Endothelial cell (in vitro differentiated cells): ENCODE measurements at places on chromosomes 6 and 20.

GRCh38 chr20:18790787-18791186 lies 22.8 kb upstream of the SCP2D1 start:
- DNase-seq, result no peak

DNA sequence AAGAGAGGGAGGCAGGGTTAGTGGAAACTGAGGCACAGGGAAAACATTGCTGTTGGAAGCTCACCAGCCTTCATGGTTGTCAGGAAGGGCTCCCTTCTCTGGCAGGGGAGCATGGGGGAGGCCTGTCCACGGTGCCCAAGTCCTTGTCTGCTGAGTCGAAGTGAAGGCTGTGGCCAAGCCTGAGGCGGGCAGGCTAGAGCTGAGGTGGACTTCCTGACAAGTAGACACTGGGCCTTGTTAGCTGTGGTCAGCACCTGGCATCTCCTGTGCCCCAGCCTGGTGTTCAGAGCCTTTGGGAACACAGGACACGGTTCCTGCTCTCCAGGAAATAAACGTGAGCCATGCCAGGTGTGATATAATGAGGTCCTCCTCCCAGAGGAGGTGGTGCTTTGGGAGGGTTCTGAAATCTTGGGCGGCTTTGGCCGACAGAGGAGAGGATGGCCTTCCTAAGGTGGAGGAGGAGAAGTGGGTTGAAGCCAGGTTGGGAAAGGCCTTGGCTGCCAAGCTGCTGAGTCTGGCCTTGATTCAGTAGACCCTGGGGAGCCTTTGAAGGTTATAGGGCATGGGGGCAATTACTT lies 138.4 kb upstream of the RNF24 start:
- no peak for DNase-seq

GRCh38 chr6:2507016-2507415 lies 243.7 kb downstream of the MYLK4 start:
- no peak for DNase-seq

- DNase-seq, result peak; percentile 67
Observed at GRCh38 chr6:163554663-163555062, 140.1 kb downstream of the QKI start.

DNA sequence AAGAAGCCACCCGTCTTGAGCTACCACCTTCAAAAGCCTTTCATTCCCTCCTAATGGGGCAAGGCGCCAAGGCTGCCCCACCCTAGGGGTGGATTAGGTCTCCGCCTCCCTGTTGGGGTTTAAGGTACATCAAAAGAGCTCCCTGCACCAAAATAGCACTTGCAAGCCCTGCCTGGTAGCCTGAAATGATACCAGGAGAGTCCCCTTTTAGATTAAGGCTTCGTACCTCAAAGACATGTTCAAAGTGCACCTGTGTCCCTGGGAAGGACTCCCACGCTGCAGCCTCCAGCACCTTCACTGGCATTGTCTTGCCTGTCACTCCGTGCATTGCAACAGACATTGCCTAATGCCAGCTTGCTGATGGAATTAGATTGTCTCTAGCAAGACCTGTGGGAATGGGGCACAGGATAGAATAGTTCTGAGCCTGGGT lies 15.7 kb upstream of the CDKN1A start:
- no peak for DNase-seq

- no peak for DNase-seq
Observed at GRCh38 chr6:170201361-170201760, 89.5 kb downstream of the DLL1 start.

GRCh38 chr6:146546443-146547043 lies 2.9 kb downstream of the RAB32 start:
- DNase-seq, result no peak

DNA sequence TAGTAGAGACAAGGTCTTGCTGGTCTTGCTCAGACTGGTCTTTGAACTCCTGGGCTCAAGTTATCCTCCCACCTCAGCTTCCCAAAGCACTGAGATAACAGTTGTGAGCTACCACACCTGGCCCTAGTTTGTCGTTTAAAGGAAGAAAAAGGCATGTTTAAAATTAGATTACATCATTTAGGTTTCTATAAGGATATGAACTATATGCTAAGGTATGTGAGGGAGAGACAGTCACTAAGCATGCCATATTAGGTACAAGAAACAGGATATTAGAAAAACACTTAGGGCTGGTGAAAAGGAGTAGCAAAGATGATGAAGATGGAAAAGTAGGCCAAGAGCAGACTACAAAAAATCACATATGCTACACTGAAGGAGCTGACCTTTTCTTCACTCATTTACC lies 106.4 kb downstream of the ASCC3 start:
- no peak for DNase-seq

GRCh38 chr20:55676097-55676496 lies 329.2 kb downstream of the CBLN4 start:
- no peak for DNase-seq

DNA sequence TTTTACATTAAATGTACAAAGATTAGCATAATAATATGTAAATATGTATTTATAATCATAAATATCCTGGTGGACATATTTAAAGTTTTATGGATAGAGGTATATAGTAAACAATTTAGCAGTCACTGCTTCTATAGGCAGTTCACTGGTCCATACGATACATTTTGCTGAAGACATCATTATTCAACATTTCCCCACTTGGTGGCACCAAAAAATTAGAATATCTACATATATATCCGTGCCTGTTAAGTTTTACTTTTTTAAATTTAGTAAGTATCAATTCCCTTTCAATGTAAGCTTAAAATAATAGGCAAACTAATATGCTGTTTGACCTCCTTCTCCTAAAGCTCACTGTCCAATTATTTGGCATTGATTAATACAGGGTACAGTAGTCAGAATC lies 64.2 kb downstream of the LMBRD1 start:
- DNase-seq, result no peak

DNA sequence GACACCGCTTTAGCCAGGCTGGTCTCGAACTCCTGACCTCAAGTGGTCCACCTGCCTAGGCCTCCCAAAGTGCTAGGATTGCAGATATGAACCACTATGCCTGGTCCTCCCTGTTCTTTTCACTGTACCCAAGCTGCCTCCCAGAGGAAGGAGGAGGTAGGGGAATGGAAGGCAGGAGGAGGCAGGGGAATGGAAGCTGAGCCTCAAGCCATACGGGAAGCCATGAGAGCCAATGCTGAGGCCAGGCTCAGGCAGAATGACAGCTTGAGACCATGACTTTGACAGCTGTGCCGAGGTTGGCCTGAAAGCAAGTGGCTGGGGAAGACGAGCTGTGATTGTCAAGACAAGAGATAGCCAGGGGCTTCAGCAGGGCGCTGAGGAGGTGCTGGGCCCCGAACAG lies 13.6 kb upstream of the ZNF335 start:
- no peak for DNase-seq

DNA sequence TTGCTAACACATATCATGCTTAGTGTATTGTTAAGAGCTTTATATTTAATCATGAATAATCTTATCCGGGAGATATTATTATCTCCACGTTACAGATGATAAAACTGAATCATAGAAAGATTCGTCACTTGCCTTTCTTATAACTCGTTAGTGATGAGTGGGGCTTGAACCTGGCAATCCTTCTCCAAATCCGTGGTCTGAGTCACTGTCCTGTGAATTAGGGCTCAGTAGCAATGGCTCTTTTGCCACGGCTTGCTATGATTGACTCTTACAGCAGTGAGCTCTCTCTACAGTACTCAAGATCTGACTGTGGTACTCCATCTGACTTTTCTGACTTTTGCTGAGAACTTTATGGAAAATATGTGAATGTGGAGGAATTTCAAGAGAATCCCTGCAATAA lies 246.9 kb downstream of the PACRG start:
- DNase-seq, result no peak

DNA sequence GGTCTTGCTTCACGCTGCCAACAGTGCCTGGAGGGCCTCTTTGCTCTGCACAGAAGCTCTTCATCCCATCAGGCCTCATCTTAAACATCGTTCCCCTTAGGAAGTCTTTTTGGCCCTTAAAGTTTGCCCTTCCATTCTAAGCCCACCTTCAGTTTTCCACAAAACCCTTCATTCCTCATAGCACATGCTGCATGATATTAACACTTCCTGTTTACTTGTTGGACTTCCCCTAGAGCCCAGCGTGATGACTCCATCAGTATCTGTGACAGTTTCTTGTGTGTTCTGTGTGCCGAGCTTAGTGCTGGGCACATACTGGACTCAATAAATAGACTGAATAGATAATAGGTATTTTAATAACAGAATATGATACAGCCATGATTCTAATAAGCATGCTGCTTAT lies 2.2 kb downstream of the NT5DC1 start:
- DNase-seq, result no peak

DNA sequence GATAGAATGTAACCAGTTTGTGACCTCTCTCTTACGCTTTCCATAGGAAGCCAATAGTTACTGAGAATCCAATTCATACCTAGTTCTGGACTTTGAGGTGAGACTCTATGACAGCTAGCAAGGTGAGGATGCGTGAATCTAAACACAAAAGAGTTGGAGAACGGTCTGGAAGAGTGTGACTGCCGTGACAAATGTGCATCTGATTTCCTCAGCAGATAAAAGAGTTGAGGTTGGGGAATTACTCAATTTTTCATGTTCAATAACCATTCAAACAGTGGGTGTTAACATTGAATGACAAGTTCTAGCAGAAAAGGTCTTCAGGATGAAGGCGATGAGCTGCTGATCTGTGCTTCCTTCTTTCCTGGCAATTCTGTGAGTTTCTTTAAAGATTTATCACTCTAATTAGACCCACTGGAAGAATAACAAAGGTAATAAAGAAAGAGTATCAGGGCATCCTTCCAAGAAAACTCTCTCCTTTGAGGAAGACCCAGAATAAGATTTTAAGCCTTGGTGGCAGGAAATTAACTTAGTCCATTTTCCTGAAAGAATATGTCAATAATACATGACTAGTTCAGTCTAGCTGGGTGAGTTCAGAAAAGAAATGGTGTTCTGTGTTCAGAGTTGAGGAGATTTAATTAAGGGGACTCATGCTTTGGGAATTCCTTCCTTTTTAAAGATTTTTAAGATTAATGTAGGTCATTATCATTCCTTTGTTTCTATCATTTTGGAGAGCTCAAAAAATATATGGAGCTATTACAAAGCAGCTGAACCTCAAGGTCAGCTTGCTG lies 24.5 kb downstream of the KIF3B start:
- DNase-seq, result no peak

- no peak for DNase-seq
Observed at GRCh38 chr6:73860303-73860702, 164.3 kb downstream of the CD109 start.

GRCh38 chr6:158357570-158358216 lies 45.4 kb downstream of the TULP4 start:
- DNase-seq, result no peak

GRCh38 chr6:136483906-136484305 lies 66.3 kb downstream of the MAP7 start:
- DNase-seq, result no peak

GRCh38 chr20:23122796-23123655 lies 36.9 kb upstream of the CD93 start:
- DNase-seq, result no peak

- DNase-seq, result no peak
Observed at GRCh38 chr6:15065261-15065989, 180.4 kb upstream of the JARID2 start.

GRCh38 chr20:36950414-36951197 lies 902 bp downstream of the SAMHD1 start:
- peak; percentile 31 for DNase-seq

DNA sequence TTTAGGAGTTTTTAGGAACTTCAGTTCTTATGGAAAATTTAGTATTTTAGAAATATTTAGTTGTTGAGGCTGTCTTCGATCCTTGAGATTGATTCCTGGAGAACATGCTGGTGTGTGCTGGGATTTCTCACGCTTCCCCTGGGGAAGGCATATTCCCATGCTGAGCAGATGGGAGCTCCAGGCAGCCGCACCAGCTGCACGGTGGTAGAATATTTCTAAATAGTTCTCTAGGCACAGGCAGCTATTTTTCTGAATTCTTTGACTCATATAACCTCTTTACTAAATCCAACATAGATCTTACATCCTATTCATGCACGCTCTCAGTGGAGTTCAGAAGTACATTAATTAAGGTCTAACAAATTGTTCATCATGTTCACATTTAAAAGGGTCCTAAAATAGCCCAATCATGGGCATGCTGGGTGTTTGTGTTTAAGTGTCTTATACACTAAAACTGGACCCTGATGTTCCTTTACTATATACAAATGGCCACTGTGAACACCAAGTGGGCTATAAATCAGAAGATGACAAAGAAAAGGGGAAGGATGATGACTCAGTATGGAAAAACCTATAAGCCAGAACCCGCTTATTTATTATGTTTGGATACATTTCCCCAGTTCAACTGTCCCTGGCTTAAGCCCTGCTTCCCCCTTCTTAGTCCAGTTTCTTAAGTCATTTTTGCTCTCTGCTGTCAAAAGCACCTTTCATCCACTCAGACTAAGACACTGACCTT lies 138.5 kb downstream of the UST start:
- DNase-seq, result no peak

DNA sequence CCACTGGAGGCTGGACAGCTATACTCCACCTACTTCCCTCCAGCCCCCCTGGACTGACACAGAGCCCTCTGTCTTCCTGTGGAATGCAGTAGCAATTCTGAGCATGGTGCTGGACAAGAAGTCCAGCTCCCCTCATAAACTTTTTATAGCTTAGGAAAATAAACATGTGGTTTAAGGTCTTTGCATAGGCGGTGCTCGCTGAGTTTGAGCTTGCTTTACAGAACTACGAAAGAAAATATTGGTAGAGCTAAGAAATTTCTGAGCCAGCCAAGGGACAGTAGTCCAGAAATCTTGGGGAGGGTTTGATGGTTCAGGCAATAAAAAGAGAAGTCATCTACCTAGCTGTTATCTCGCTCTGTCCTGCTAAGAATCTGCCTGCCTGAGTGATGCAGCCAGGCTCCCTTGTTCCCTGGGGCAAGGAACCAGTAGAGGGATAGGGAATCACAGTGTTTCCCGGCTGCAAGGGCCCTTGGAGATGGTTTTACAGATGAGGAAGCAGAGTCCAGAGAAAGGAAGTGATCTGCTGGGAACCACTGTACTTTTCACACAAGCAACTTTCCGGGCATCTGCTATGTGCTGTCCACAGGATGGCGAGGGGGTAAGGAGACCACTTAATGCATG lies 343.4 kb downstream of the CDC5L start:
- DNase-seq, result no peak

- DNase-seq, result no peak
Observed at GRCh38 chr6:21158873-21159272, 434.7 kb upstream of the SOX4 start.

DNA sequence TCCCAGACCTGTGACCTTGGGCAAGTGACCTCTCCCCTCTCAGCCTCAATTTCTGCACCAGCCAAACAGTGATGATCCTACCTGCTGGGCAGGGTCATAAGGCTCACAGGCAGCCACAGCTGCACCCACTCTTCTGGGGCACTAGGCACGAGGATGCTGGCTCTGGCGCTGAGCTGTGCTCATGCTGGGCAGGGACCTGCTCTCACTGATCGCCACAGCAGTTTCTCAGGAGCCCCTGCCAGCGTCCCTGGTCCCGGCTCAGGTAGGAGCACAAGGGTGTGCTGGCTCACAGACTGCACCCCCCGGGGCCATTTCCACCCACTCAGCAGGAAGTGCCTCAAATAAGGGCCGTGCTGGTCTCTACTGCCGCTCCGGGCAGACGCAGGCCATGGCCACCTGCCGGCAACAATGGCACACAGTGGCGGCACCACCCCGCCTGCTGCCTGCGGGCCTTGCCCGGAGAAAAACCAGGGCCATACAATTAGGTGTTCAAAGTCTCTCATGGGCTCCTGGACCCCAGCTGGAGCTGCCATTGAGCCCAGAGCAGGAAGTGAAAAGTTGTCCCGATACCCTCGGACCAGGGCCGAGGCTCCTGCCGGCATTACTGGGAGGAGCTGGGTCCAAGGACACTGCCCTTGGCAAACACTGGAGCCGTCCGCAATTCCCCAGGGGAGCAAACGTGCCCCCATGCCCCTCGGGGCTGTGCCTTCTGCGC lies 4.6 kb upstream of the CABLES2 start:
- no peak for DNase-seq

GRCh38 chr6:1381481-1382330 lies 7.7 kb upstream of the FOXF2 start:
- DNase-seq, result peak; percentile 91
